ENCODE measurements at places on chromosomes 5 and 9. TPM values are rescaled to one million over a fixed set of nuclear protein-coding genes. Genes with fewer than 3 reads are reported as not detected.

GRCh38 chr9:95791286-95791685 is 84.2 kb upstream of the ERCC6L2 start:
- no peak for DNase-seq
- H3K27me3 ChIP-seq = 0 out of 2 replicates have a peak, but pooled peaks cover 6% of the 10 kb centered on the region
- H3K4me3 ChIP-seq = no peak overlapping the region
- H3K4me1 ChIP-seq = no peaks in the 10 kb centered on the region

DNA sequence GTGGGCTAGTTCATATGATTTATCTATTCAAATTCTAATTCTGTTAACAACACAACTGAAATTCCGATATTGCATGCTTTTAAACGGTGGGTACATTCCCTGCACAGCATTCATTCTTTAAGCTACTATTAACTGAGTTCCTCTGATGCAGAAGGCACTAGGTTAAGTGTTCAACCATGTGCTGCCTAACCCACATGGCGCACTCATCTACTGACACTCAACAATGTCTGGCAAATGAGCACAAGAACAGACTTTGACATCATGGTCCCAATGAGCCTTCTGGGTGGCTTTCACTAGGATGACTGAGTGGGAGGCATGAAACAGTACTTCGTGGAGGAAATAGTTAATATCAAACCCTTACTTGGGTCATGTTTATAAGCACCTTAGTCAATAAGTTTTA is 10.2 kb downstream of the NREP start:
- no peaks in the 10 kb centered on the region for H3K4me1 ChIP-seq
- H3K27me3 ChIP-seq = no peaks in the 10 kb centered on the region
- H3K36me3 ChIP-seq = no peaks in the 10 kb centered on the region

DNA sequence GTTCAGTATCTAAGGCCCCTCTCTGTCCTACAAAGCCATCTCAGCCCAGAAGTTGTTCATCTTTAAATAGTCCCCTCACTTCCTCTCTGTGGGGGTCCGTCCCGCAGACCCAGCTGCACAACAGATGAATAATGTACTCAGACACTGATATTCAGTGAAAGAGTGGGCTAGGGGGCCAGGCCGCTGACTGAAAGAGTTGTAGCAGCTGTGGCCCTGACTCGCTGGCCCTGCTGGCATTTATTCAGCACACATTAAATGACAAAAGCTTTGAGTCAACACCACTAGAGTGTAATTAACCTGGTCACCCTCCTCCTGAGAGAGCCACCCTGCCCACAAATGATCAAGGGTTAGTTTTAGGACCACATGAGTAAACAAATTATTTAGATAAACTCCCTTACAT is 76.3 kb downstream of the MED10 start:
- DNase-seq = no peak
- H3K4me3 ChIP-seq = no peak overlapping the region
- no peaks in the 10 kb centered on the region for H3K4me1 ChIP-seq

- no peak overlapping the region for H3K4me3 ChIP-seq
- no peaks in the 10 kb centered on the region for H3K36me3 ChIP-seq
- no peak for DNase-seq
- peak overlapping the region; percentile 79 for H3K27ac ChIP-seq
Observed at GRCh38 chr5:9927106-9927505, 297.0 kb upstream of the TAS2R1 start.

SPATA31C2 gene
- not detected for total RNA-seq

GRCh38 chr9:124251605-124252378 is 6.0 kb upstream of the NEK6 start:
- no peaks in the 10 kb centered on the region for H3K36me3 ChIP-seq
- peaks cover 9% of the 10 kb centered on the region for H3K4me1 ChIP-seq
- no peaks in the 10 kb centered on the region for H3K27me3 ChIP-seq
- no peak for DNase-seq

GRCh38 chr5:143011585-143011984 is 241.4 kb downstream of the ARHGAP26 start:
- H3K36me3 ChIP-seq = no peaks in the 10 kb centered on the region
- no peak for DNase-seq
- peaks cover 9% of the 10 kb centered on the region for H3K4me1 ChIP-seq
- H3K27ac ChIP-seq = no peak overlapping the region
- H3K27me3 ChIP-seq = no peaks in the 10 kb centered on the region

GRCh38 chr9:112530751-112531205 is 44.2 kb downstream of the KIAA1958 start:
- no peaks in the 10 kb centered on the region for H3K27me3 ChIP-seq
- no peak for DNase-seq
- H3K36me3 ChIP-seq = no peaks in the 10 kb centered on the region
- H3K27ac ChIP-seq = no peak overlapping the region
- no peak overlapping the region for H3K4me3 ChIP-seq
- H3K4me1 ChIP-seq = no peaks in the 10 kb centered on the region

- no peaks in the 10 kb centered on the region for H3K4me1 ChIP-seq
- H3K27ac ChIP-seq = no peak overlapping the region
- DNase-seq = no peak
- no peak overlapping the region for H3K4me3 ChIP-seq
- peaks cover 47% of the 10 kb centered on the region for H3K27me3 ChIP-seq
Observed at GRCh38 chr5:154487541-154487940, 9.5 kb upstream of the HAND1 start.

DNA sequence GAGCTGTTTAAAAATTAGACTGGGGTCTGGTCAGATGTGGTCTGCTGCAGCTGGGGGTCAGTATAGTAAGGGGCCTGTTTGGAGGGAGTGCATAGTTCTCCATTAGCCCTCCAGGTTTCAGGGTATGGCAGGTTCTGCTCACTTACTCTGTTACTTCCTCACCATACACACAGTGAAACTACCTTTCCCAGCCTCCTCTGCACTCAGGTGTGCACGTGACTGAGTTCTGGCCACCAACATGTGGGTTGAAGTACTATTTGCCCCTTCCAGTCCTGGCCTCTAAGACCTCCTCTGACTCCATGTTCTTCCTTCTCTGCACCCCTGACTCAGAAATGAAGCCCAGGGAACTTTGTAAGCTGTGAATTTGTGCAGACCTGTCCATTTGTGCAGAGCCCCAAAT is 190.5 kb upstream of the CLINT1 start:
- H3K4me3 ChIP-seq = no peak overlapping the region
- no peak for DNase-seq
- H3K36me3 ChIP-seq = no peaks in the 10 kb centered on the region
- peaks cover 9% of the 10 kb centered on the region for H3K27me3 ChIP-seq
- no peak overlapping the region for H3K27ac ChIP-seq
- H3K4me1 ChIP-seq = no peaks in the 10 kb centered on the region

DNA sequence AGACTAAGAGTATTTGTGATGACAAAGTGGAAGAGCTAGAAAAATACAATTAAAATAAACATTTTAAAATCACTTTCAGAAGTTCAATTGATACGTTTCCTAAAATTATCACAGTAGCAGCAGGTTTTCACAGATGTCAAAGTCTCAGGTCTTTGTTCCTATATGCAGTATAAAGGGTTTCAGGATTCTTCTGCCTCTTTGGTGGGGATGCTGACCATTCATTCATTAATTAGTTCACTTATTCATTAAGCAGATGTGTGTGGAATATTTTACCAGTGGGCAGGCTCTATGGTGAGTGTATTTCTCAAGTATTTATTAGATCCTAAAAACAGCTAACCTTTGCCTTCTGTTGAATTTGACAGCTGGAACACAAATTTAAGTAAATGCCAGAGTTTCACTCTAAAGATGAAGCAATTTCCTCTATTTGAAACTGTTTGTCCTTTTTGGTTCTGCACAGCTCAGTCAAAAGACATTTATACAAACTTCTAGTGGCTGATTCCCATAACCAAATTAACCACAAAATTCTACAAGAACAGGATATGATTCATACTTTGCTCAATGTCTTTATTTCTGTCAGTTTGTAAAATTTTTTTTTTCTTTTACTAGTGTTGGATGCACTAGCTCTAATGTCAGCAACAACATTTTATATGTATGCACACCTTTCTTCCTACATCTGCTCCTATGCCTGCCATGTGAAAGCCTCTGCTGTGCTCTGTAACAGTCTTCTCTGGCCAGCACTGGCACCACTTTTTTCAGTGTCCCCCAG is 75.9 kb upstream of the PRR16 start:
- H3K27me3 ChIP-seq = no peaks in the 10 kb centered on the region
- no peak for DNase-seq
- no peaks in the 10 kb centered on the region for H3K36me3 ChIP-seq
- H3K4me3 ChIP-seq = no peak overlapping the region

DNA sequence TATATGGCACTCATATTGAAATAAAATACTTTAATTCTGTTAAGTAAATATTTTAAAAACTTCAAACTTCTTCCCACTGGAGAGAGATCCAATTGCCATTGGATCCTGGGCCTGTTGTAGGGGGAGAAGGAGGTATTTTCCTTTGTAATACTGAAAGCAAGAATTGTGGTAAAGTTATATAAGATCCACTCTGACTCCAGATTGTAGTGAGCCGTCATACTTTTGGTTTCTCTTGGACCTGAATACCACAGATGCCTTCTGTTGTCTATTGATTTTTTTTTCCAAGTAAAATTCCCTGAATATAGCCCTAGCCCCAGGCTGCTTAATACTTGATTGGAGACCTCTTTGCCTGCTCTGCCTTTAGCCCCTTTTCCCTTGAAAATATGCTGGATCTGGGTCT is 86.9 kb downstream of the ATG10 start:
- H3K4me3 ChIP-seq = no peak overlapping the region
- DNase-seq = no peak
- H3K27me3 ChIP-seq = no peaks in the 10 kb centered on the region

DNA sequence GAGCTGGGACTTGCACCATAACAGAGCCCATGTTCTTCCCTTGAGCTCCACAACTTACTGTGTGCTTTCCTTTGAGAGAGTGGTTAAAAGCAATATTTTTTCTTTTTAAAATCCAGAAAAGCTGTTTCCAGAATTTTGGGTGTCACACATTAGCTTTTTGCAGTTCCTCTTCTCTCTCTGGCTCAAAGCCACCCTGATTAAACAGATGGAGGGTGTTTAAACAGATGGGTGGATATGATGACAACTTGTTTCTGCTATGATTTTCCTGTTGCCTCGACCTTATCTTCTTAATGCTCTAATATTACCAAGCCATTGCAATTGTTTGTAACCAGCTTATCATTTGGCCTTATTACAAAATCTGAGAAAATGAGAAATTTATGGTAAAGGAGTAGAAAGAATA is 22.9 kb upstream of the CFAP95 start:
- no peak overlapping the region for H3K27ac ChIP-seq
- H3K36me3 ChIP-seq = no peaks in the 10 kb centered on the region
- no peak overlapping the region for H3K4me3 ChIP-seq
- H3K4me1 ChIP-seq = no peaks in the 10 kb centered on the region
- no peaks in the 10 kb centered on the region for H3K27me3 ChIP-seq
- no peak for DNase-seq

DNA sequence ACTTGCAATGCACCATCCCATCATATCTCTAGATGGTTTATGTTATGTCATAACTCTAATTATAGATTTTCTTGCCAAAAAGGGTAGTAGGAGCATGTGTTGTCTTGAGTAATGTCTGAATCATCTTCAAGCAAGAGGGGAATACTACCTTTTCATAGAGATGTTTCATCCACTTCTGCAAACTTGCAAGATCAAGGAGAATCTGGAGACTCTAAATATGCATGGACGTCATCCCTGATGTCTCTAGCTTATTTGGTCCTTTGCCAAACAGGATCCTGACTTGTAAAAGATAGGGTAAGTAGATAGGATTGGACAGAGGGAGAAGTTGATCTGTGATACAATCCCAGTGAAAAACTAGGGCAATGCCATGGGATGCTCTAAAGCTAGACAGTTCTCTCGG is 246.5 kb downstream of the DMRTA1 start:
- no peak overlapping the region for H3K27ac ChIP-seq
- no peaks in the 10 kb centered on the region for H3K27me3 ChIP-seq
- no peak overlapping the region for H3K4me3 ChIP-seq

F2RL2 gene
- 3.5 TPM for total RNA-seq

F12 gene
- total RNA-seq = 14.5 TPM

GRCh38 chr5:76029739-76030138 is 53.4 kb upstream of the SV2C start:
- H3K27ac ChIP-seq = no peak overlapping the region
- no peaks in the 10 kb centered on the region for H3K36me3 ChIP-seq
- DNase-seq = no peak

FOXI1 gene
- total RNA-seq = not detected

GHR gene
- not detected for total RNA-seq

DNA sequence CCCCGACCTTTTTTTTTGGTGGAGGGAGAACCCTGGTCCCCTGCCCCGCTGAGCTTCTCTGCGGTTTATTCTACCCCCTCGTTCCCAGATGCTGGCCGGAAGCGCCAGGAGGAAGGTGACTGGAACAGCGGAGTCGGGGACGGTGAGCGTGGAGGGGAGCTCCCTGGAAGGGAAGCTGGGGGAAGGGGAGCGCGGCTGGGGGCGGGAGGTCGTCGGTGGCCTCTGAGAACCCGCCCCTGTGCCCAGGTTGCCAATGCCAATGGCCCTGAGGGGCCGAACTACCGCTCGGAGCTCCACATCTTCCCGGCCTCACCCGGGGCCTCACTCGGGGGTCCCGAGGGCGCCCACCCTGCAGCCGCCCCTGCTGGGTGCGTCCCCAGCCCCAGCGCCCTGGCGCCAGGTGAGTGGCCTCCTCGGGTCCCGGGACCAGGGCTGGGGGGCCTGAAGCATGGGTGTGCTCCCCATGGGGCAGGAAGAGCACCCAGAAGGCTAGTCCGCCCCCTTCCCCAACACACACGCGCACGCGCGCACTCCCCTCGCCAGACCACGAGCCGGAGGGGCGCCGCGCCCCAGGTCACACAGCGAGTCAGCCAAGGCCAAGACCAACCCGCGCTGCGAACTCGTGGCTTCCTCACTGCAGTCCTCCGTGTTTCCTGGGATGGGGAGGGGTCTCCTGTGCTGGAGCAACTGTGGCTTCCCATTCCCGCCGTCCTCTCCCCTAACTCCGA is 10.6 kb downstream of the MYOZ3 start:
- no peak overlapping the region for H3K27ac ChIP-seq
- H3K36me3 ChIP-seq = no peaks in the 10 kb centered on the region
- H3K4me1 ChIP-seq = no peaks in the 10 kb centered on the region
- no peak overlapping the region for H3K4me3 ChIP-seq

DNA sequence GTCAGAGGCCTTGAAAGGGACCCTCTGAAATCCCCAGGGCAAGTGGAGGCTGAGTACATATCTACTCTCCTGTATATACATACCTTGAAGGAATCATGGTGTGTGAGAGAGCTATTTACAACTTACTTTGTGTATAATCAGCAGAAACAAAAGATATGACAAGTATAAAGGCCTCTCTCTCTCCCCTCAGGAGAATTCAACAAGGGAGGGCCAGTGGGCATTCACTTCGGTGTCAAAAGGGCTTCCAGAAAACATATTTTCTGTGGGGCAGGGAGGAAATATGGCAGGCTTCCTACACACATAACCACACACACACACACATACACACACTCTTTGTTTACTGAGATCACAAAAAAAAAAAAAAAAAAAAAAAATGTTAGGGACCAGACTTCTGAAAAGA is 181.7 kb downstream of the BNC2 start:
- H3K27ac ChIP-seq = no peak overlapping the region
- DNase-seq = no peak
- no peaks in the 10 kb centered on the region for H3K36me3 ChIP-seq
- no peaks in the 10 kb centered on the region for H3K27me3 ChIP-seq
- no peaks in the 10 kb centered on the region for H3K4me1 ChIP-seq

Data from PC-9 (cell line).